ENCODE measurements at places on chromosomes 2 and 18. TPM values are rescaled to one million over a fixed set of nuclear protein-coding genes. Genes with fewer than 3 reads are reported as not detected.

DNA sequence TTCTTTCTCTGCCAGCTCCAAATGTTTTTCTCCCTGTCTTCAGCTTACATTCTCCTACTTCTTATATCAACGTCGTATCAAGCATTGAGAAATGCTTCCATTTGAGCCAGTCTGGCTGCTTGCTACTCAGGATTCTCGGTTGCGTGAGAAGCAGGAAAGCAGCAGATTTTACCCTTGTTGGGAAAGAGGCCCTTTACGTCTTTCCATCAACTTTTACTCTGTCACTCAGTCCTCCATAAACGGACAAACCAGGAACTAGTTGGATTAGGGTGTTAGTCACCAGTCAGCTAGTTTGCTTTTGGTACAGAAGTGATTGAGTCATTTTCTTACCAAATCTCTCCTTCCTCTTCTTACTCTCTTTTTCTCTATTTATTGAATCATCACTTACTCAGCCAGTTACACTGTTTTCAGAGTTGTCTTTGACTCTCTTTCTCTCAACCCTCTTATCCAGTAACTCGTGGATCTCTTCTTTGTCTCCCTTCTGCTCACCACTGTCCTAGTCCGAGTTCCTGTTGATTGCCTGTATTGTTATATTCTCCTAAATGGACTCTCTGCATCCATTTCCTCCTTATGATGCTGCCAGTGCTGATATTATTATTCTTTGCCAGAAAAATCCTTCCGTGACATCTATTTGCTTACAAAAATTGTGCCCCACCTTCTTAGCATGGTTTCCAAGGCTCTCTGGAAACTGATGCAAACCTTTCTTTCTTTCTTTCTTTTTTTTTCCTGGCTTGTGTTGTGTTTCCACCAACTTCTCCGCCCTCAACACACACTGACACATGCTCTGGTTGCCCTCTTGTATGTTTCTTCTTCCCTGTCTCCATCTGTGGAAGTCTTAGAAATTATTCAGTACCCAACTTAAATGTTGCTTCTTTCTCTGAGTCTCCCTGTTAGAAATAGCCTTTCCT is 61.5 kb downstream of the VRK2 start:
- DNase-seq = no peak

ACVR1C gene
- 8.0 TPM for total RNA-seq

C2orf66 gene
- total RNA-seq = not detected

GRCh38 chr18:10971717-10972116 is 177.7 kb downstream of the PIEZO2 start:
- DNase-seq = no peak

Measured in breast epithelium (tissue), 4 donors.